ENCODE measurements at places on chromosomes 11 and 22. TPM values are rescaled to one million over a fixed set of nuclear protein-coding genes. Genes with fewer than 3 reads are reported as not detected.

IGSF22 gene
- total RNA-seq, result not detected

CARD18 gene
- total RNA-seq, result not detected

GRIK4 gene
- total RNA-seq, result not detected

TCF20 gene
- 11.9 TPM for total RNA-seq

ARHGAP8 gene
- total RNA-seq, result not detected

GRCh38 chr11:74485868-74486267, 7.7 kb downstream of the LIPT2 start:
- DNase-seq, result no peak

- no peak for DNase-seq
Observed at GRCh38 chr11:1463056-1463455, 23.5 kb downstream of the MOB2 start.

GRCh38 chr11:82527081-82527584, 206.5 kb downstream of the FAM181B start:
- DNase-seq, result no peak

DNA sequence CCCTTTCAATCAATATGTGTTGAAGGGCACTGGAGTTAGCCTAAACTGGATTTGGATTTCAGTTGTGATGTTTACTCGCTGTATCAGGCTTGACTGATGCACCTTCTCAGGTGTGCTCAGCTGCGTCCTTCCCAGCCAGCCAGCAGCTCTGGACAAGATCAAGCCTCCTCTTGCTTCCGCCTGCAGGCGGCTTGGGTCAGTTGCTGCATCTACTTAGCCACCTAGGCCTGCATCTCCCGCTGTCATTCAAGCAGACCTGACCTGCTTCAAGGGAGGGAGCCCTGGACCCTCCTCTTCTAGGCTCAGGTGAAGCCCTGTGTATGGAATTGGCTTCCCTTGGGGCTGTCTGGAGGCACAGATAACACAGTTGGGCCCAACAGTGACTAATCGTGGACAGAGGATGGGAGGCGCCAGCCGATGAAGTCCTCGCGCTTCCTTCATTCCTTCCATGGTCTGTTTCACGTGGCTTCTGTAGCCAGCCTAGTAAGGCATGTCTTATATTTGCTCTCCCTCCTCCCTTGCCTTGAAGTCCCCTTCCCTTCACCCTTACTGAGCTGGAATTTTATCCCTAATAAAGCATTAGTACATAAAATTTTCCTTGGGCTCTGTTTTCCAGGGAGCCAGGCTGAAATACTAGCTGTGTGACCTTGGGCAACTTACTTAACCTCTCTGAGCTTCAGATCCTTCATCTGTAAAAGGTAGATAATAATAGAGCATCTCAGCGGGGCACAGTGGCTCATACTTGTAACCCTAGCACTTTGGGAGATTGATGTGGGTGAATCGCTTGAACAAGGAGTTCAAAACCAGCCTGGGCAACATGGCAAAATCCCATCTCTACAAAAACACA, 2.1 kb upstream of the LHFPL7 start:
- DNase-seq, result no peak

GRCh38 chr11:60889869-60890311, 16.5 kb downstream of the PRPF19 start:
- DNase-seq, result no peak

- peak; percentile 30 for DNase-seq
Observed at GRCh38 chr22:31044262-31044861, 36.8 kb upstream of the SMTN start.

DNA sequence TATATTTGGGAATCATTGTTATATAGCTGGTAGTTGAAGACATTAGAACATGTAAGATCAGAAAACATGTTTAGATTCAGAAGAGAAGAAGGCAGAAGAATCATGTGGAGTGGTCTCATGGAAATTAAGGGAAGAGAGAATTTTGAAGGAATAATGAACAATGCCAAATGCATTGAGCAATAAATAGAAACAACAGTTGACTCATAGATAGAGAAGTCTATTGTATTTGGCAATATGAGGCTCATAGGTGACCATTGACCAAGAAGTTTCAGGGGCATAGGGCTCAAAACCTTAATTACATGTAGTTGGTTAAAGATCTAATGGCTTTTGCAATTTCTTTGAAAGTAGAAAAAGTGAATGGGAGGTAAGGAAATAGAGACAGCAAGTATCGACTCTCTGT, 123.9 kb downstream of the PAX6 start:
- DNase-seq, result no peak
